Dorsolateral prefrontal cortex (tissue), 122 donors: ENCODE measurements at places on chromosomes 2 and 18. TPM values are rescaled to one million over a fixed set of nuclear protein-coding genes. Genes with fewer than 3 reads are reported as not detected.

RBM44 gene
- total RNA-seq: 0.46 TPM

BIN1 gene
- 253 TPM for total RNA-seq

CGREF1 gene
- 43.9 TPM for total RNA-seq

NDUFS1 gene
- total RNA-seq: 150 TPM

DNAH6 gene
- total RNA-seq: 7.2 TPM

PPP1R1C gene
- total RNA-seq: 1.0 TPM

TMEM163 gene
- 14.9 TPM for total RNA-seq

DES gene
- total RNA-seq: 0.62 TPM

PTCD3 gene
- total RNA-seq: 119 TPM

PLGLB1 gene
- 16.7 TPM for total RNA-seq

RUFY4 gene
- not detected for total RNA-seq

- DNase-seq: no peak
Observed at GRCh38 chr18:9743200-9744016, 35.3 kb downstream of the RAB31 start.

- DNase-seq: no peak
Observed at GRCh38 chr2:221527776-221528309, 44.3 kb downstream of the EPHA4 start.

GRCh38 chr2:173118395-173118794 lies 42.7 kb downstream of the MAP3K20 start:
- DNase-seq: no peak

DNA sequence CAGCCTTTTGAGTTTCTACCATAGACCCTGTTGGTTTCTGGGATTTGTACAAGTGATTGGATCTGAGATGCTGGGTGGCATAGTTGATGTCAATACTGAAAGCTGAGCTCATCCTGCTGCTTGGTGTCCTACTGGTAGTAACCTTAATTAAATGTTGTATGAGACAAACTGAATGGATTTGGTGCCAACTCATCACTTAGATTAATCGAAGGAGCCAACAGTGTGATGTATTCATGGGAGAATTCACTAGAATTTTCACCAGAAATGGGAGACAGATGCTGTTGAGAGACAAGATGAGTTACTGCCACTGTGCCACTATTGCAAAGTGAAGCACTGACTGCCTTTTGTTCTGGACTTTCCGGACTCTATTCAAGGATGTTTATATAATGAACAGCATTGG lies 158.5 kb downstream of the THADA start:
- DNase-seq: no peak

GRCh38 chr2:162254236-162254871 lies 11.1 kb upstream of the FAP start:
- no peak for DNase-seq

- no peak for DNase-seq
Observed at GRCh38 chr2:67159929-67160328, 237.2 kb upstream of the ETAA1 start.
